ENCODE measurements at places on chromosomes 13 and 19. TPM values are rescaled to one million over a fixed set of nuclear protein-coding genes. Genes with fewer than 3 reads are reported as not detected.
A peak's percentile ranks its signal among the peaks of the same experiment; 100 is the strongest.

DNA sequence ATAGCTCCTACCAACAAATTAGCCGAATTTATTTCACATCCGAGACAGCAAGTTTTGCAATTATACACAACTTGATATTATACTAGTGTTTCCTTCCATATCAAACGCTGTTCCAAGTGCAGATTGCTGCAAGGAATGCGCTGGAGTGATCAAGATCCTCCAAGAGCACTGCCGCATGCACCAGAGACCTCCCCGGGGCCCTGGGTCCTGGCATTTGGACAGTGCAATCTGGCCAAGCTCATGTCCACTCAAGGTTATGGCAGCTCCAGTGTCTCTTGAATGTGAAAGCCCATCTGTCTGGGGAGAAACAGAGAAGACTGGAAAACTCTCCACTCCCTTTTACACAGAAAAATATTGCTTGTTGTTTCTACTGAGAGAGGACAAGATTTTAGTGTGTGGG is 111.9 kb downstream of the HSPH1 start:
- no peak for DNase-seq

DNA sequence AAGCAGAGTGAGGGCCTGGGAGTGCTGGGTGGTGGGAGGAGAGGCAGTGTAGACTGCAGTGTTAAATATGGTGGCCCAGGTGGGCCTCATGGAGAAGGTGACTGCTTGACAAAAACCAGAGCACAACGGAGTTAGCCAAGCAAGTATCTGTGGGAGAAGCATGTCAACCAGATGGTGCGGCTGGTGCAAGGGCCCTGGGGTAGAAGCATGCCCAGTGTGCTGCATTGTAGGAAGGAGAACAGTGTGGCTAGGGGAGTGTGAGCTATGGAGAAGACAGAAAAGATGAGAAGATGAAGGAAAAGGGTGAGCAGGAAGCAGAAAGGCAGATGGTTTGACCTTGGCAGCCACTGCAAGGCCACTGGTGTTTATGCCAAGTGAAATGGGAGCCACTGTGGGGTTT is 2.2 kb upstream of the VSTM2B start:
- no peak for DNase-seq

DNA sequence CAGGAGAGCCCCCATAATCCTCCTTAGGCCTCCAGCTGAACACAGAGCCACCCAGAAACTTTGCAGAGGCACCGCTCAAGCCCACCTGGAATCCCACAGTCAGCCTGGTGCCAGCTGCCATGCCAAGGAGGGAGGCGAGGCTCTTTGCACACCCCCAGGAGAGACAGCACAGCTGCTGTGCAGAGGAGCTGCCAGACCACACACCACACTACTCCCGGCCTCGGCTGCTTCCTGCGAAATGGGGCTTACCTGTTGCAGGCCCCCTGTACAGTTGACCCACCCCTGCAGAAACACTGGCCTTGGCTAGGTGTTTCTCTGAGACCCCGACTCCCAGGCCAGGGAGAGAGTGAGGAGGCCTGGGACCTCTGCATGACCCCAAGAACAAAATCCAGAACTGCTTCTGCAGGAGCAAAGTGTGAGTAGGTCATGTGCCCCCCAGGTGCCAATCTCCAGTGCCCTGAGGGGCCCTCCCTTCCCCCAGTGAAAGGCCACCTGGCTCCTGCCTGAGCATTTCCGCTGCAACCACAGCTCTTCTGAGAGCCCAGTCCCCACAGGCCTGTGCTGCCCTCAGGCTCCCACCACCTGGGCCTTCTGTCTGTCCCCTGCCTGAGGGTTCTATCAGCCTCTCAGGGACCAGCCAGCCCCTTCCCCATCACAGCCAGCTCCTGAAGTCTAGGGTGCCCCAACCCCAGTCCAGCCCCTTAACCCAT is 580.4 kb downstream of the UQCRFS1 start:
- no peak for DNase-seq

DNA sequence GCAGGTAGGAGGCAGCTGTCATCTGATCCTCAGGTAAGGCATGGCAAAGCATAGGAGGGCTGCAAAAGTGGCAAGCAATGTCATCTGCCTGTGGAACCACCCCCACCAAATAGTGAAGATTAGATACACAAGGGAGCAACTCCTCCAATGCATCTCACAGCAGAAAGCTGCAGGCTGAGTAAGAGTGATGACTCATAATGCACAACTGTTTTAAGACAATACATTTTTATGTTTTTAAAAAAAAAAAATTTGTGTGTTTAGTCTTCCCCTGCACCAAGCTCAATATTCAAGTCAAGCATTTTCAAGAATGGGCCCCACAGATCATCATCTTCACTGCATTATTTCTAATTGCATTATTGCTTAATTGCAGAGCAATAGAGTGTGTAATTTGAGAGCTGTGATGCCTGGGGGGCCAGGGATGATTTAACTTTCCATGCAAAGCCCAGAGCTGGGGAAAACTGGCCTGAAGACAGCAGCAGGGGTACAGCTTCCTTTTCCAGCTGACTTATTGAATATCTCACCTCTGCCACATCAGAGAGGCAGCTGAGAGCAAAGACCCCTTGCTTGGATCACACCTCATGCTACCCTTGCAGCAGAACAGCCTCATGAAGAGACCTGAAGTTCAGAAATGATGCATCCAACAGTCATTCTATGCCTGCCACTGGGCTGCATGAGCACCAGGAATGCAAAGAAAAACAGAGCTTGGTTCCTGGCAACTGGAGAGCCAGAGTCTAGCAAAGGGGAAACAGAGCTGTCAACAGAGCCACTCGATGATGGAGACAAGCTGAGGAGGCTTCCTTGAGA is 22.7 kb upstream of the POP4 start:
- no peak for DNase-seq

DNA sequence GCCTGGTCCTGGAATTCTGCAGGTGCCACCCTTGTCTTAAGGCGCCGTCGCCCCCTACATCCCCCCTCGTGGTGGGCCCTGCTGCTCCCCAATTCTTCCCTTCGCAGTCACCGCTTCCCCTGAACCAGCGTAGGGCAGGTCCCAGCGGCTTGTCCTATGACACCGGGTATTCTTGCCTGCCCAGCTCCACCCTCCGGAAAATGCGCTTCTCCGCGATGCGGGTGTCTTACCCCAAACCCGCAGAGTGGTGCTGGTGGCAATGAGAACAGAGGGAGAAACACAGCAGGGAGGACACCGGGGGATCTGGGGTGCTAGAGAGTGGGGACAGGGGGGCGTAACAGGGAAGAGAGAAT is 9.0 kb downstream of the ZNF808 start:
- no peak for DNase-seq

DNA sequence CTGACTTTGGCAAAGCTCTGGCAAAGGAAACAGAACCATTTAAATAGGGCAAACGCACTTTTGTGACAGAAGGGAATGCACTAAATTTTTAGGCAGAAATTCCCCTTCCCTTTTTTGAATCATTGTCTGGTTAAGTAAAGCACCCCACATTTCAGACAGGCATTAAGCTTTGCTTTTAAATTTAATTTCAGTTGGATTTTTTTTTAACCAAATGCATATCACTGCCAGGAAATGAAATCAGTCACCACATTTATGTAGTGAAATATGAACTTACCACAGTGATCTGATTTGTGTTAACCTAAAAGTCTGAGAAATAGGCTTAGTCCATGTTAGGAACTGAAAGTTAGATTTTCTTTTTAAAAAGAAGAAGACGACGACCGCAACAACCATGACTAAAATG is 10.8 kb downstream of the GPR183 start:
- DNase-seq, result no peak

DNA sequence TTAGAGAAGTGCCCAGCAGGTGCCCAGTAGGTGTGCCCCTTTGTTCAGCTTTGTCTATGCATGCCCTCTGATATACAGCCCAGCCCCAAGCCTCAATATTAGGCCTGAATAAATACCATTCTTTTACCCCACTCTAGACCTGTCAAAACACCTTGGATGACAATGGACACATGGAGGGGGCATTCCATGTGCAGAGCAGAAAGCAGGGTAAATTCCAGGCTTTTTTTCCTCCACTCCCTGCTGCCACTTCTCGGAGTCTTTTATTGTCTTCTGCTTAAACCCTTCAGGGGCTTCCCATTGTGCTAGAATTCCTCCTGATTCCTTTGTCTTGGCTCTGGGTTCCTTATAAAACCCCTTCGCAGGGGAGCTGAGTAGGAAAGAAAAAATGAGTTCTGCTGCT is 5.8 kb upstream of the FRY start:
- DNase-seq, result peak; percentile 45

The C5AR1 gene
- total RNA-seq, result 1.8 TPM

The LPAR6 gene
- 4.2 TPM for total RNA-seq

- no peak for DNase-seq
Measured at GRCh38 chr19:51316688-51317087, 5.2 kb downstream of the IGLON5 start.

- DNase-seq, result no peak
Measured at GRCh38 chr13:96621634-96622183, 372.6 kb downstream of the OXGR1 start.

The ZNF563 gene
- total RNA-seq, result 1.9 TPM

The ZNF414 gene
- total RNA-seq, result 29.3 TPM

DNA sequence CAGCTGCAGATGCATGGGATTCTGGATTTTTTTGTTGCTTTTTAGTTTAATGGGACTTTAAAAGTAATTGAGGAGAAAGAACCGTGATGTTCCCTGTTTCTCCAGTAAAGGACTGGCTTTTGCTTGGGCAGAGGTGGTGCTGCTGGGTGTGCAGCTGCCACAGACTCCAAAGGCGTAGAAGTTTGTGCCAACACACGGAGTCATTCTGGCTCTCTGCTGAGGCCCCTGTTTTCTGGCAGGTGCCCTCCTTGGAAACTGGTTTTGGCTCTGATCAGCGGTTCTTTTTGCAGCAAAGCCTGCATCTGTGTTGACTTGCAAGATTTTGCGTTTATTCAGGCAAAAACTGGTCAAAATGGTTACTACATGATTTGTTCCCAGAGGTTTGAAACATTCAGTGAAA is 16.0 kb upstream of the QTRT1 start:
- DNase-seq, result no peak

DNA sequence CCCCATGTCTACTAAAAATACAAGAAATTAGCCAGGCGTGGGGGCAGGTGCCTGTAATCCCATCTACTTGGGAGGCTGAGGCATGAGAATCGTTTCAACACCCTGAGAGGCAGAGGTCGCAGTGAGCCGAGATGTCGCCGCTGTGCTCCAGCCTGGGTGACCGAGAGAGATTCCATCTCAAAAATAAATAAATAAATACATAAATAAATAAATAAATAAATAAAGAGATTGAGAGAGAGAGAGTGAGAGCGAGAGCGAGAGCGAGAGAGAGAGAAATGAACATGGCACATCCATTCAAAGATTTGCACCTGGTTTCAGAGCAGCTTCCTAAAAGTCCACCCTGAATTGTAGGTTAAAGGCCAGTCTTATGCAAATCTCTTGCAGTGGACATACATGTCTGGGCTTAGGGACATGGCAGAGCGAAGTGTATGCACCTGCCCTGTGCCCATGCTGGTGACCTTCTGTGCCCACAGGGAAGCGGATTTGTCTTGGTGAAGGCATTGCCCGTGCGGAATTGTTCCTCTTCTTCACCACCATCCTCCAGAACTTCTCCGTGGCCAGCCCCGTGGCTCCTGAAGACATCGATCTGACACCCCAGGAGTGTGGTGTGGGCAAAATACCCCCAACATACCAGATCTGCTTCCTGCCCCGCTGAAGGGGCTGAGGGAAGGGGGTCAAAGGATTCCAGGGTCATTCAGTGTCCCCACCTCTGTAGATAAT is 42.3 kb upstream of the CYP2B6 start:
- no peak for DNase-seq

- DNase-seq, result no peak
Measured at GRCh38 chr13:97256343-97256783, 34.2 kb downstream of the MBNL2 start.

GRCh38 chr13:42007844-42008243 is 40.6 kb upstream of the DGKH start:
- no peak for DNase-seq

DNA sequence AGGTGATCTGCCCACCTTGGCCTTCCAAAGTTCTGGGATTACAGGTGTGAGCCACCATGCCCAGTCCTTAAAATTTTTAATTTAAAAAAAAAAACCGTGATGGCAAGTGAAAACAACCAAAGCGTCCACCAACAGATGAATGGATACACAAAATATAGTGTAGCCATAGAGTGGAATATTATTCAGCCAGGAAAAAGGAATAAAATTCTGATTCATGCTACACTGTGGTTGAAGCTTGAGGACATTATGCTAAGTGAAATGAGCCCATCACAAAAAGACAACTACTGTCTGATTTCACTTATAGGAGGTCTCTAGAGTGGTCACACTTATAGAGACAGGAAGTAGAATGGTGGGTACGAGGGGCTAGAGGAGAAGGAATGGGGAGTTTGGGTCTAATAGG is 26.3 kb upstream of the KLF2 start:
- DNase-seq, result no peak

The ZNF154 gene
- total RNA-seq, result 17.6 TPM

GRCh38 chr13:40336228-40337221 is 329.9 kb downstream of the FOXO1 start:
- no peak for DNase-seq

DNA sequence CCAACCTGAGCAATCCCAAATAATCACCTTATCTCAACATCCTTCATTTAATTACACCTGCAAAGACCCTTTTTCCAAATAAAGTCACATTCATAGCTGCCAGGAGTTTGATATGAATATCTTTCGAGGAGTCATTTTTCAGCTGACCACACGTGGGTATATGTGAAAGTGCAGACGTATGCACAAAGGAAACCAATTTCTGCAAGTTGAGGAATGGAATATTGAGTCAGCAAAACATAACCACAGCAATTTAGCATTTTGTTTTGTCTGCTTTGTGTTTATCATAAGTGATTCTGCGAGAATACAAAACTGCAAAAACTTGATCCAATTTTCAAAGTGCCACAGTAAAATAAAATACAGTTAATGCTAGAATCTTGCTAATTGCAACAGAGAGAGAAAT is 295.9 kb downstream of the SUCLA2 start:
- DNase-seq, result no peak

- no peak for DNase-seq
Measured at GRCh38 chr13:91361755-91362271, 14.3 kb downstream of the MIR17HG start.

DNA sequence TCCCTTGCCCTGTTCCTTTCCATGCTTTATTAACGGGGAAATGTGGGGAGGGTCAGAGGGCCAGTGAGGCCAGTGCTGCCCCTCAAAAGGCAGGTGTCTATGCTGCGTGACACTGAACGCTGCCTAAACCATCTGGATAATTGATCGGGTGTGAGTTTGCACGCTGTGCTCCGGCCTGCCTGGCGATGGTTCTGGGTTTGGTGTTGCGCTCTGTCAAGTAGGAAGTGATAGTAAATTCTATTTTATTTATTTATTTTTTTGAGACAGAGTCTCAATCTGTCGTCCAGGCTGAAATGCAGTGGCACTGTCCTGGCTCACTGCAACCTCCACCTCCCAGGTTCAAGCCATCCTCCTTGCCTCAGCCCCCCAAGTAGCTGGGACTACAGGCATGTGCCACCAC is 86.5 kb downstream of the ATP11A start:
- no peak for DNase-seq

All from H9 (cell line).